ENCODE measurements at places on chromosomes 2 and 18.
A peak's percentile ranks its signal among the peaks of the same experiment; 100 is the strongest.

DNA sequence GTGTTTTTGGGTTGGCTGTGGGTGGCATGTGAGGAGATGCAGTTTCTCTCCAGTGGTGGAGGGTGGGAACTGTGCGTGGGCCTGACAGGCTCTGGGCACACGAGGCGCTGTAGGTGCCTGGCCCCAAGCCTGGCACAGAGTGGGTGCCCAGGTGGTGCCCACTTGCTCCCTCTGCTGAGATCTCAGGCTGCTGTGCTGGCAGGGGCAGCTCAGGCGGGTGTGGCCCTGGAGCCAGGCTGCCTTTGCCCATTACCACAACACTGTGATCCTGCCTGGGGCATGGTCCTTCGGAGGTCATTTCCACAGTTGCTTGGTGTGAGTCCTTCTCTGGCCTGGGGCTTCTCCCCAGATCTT is 20.4 kb downstream of the TSHZ1 start:
- DNase-seq = no peak

DNA sequence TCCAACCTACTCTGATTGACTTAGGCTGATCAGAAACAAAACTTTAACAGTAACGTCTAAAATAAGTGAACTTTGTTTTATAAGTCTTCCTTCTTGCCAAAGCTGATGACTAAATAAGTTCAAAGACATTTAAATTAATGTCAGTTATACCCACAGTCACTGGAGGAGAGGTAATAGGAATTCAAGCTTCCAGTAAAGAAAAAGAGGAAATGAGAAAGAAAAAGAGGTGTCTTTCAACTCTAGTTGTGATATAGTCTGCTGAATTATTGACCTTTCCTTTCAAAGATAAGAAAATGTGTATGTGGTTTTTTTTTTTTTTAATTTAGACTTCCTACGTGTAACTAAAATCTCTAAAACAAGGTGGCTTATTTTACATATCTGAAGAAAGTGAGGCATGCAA is 191.5 kb downstream of the SLC8A1 start:
- no peak for DNase-seq

- DNase-seq = no peak
These were observed 134.4 kb upstream of the ST6GAL2 start for GRCh38 chr2:107020392-107020791.

GRCh38 chr2:224278531-224278930 is 123.4 kb downstream of the FAM124B start:
- no peak for DNase-seq

- no peak for DNase-seq
These were observed 1.7 kb upstream of the GMPPA start for GRCh38 chr2:219496825-219497494.

DNA sequence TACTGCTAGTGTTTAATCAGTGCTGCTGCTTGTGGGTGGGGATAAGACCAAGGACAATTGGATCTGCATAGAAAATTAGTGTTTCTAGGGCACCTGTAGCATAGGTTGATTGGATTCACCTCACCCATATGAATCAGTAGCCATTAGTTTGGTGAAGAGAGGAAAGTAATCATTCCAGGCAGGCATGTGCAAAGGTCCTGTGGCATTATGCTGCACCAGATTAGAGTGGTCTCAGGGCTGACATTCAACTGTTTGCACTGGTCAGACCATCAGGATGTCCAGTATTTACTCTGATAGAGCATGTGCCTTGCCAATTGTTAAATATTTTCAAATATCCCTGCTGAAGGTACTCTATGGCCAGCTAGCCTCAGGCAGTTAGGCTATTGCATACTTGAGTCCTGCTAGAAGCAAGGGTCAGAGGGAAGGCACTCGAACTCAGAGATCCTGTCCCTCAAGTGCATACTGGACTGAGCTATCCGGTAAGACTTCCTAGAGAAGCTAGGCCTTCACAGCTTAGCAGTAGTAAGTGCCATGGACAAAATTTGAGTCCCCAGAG is 64.7 kb downstream of the SKA1 start:
- DNase-seq = no peak

GRCh38 chr2:190563109-190563508 is 28.6 kb upstream of the NEMP2 start:
- no peak for DNase-seq

DNA sequence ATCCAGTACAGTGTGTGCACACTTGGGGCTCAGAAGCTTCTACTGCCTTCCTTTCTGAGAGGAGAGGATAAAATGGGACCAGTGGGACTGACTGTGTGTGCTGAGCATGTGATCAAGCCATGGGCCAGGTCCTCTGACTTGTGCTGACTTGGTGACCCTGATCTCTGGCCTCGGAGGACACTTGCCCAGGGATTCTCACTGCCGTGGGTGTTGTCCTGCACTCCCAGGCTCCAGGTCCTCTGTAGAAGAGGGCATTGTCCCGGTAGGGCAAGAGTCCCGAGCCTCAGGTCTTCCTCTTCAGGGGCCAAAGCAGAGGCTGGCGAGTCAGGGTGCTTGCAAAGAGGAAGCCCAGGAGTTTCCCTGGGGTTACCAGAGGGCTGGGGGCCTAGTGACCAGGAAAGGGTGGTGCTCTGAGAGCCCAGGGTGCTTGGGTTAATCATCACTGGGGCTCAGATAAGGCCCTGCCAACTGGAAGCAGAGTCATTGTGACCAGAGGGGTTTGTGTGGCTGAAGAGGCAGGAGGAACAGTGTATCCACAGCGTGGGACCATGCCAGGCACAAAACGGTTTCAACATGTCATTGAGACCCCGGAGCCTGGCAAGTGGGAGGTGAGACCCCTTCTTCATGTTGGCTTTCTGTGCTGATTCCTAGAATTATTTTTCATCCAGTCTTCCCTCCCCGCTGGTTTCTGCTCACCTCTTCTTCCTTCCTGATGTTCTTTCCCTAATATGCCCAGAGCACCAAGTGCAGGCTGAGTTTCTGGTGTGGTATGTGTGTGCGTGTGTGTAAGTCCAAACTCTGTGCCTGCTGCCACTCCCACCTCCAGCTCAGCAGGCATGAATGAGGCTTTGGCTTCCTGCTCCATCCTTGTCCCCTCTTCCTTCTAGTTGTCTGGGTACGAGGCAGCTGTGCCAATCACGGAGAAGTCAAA is at the start of gene GCKR:
TSS of gene GCKR (plus strand) at position 483 of the 931 bp plus-strand sequence. CDS start at position 549, 66 bp downstream.
- DNase-seq = no peak

GRCh38 chr2:190365499-190366204 is 22.3 kb downstream of the INPP1 start:
- DNase-seq = no peak

- peak; percentile 31 for DNase-seq
These were observed 19.4 kb upstream of the RNF138 start for GRCh38 chr18:32072321-32072720.

DNA sequence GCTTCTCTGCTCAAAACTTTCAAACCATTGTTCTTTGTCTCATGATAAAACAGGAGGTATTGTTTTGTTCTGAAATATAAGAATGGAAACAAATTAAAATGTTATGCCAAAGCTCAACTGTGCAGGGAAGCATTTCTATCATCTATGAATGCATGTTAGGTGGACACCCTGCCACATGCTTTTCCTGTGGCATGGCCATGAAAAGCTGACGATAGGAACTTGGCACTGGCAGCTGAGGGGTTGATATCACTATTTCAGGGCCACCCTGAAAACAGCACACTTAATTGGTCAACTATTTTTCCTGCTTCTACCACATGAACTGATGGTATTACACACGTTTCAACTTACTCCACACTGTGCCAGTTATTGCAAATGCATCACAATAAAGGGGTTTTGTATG is 157.3 kb downstream of the MREG start:
- DNase-seq = no peak

DNA sequence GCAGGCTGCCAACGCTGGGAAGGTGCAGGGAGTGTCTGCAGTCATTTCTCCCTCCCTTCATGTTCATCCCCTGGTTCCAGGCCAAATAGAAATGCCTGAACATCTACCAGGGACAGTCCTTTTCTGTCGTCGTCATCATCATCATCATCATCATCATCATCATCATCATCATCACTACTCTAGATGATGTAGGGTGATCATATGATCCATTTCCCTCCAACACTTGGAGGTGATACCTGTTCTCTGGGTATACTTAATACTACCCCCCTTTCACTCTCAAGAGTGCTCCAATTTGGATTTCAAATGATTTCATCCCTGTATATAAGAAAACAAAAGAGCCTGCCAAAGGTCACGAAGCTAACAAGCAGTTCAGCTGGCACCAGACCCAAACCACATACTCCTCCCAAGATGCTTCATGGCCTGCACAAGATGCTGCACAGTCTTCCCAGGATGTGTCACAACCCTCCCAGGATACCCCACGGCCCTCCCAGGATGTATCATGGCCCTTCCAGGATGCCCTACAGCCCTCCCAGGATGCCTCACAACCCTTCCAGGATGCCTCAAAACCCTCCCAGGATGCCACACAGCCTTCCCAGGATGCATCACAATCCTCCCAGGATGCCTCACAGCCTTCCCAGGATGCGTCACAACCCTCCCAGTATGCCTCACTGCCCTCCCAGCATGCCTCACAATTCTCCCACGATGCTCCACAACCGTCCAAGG is 257.9 kb downstream of the DYSF start:
- DNase-seq = no peak

- DNase-seq = no peak
These were observed 932.6 kb downstream of the SOCS6 start for GRCh38 chr18:71221405-71221804.

DNA sequence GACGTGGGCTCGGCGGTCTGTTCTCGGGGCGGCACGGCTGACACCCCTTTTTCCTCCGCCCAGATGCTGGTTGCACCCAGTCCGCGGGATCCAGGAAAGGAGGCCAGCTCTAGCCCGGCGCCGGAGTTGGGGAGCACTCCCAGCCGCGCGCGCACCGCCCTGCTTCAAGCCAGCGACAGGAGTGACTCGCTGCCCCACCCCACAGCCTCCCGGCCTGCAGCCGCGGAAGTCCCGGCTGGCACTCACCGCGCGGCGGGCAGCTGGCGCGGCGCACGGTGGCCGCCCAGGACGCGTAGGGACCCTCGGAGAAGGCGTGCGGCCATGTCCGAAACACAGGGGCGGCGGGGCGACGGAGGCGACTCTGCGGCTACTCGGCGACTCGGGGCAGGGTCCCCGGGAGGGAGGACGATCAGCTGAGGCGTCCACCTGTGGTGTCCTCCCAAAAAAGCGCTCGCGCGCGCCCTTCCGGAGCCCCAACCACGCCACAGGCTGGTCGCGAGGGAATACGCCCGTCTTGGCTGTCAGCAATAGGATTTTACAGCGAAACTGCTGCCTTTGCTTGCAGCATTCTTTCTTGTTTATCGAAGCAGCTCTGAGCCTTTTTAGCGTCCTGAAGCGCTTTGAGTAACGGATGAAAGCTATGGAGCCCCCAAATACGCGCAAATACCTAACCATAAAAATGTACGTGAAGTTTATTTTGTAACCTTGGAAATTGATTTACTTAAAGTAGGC is at the start of gene ACADL:
TSS of gene ACADL (minus strand) at position 507 of the 732 bp plus-strand sequence. CDS start at position 323, 184 bp downstream.
- peak; percentile 35 for DNase-seq

DNA sequence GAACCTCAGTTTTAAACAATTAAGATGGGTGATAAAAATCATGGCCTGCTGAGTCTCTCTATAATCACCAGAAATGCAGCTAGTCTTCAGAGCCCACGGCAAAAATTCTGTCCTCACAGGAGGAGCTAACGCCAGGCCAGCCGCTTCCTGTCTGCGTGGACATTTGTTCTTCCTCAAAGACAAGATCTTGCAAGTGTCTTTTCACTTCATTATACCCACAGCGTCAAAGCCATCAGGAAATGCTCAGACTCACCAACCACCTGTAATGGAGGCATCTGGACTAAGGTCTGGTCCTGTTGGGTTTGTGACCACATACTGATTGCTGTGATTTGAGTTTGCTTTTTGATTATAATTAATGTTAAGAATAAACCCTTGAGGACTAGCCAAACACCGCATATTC is 473.8 kb upstream of the MC4R start:
- DNase-seq = no peak

GRCh38 chr2:21498016-21498415 is 374.2 kb downstream of the TDRD15 start:
- DNase-seq = no peak

DNA sequence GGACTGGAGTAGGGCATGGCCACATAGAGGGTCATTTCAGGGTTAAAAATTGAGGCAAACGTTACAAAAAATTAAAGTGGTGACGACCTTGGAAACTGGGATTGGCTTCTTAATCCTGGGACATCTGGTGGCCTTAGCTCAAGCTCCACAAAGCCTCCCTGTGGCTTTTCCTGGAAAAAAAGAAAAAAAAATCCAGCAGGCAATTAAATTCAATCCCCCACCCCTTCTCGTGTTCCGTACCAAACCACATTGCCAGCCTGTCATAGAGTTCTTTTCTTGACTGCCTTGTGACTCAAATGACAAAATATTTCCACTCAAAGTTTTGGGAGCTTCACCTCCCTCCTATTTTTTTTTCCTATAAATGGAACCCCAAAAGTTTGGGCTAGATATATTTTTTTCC is 195.6 kb downstream of the HRH4 start:
- DNase-seq = no peak

DNA sequence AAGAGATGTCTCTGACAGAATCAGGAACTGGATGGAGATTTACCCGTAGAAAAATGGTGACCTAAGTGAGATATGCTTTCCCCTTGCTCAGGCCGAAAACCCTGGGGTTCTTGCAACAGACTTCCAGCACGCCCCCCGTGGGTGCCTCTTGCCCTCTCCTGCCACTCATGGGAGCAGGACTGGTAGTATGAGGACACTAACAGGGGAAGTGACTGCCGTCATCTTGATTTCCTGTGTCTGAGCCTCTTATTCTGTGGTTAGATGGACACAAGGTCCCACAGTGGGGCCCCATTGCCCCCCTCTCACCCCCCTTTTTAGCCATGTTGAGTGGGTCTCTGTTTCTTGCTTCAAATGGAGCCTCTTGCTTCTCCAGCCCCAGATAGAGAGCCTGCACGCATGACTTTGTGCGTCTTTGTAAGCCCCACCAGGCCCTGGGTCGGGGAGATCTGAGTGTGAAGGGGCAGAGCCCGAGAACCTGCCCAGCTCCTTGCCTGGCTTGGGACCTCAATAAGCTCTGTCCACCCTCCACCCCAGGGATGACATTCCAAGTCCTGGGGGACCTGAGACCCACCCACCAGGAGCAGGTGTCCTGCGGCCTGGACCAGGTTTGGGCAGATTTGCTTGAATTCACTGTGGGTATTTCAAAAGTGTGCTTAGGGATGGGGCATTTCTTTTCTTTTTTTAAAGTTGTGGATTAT is 12.6 kb downstream of the GNLY start:
- DNase-seq = no peak

DNA sequence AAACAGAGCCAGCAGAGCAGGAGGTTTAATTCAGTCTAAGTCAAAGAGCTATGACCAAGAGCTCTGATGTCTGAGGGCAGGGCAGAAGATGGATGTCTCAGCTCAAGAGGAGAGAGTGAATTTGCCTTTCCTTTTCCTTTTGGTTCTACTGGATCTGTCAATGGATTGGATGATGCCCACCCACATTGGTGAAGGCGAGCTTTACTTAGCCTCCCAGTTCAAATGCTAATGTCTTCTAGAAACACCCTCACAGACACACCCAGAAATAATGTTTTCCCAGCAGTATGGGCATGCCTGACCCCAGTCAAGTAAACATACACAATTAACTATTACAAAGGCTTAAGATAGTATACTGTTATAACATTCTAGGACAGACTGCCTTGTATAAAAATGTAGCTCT is 236.3 kb upstream of the NRXN1 start:
- DNase-seq = no peak

Measured in GM20000 (cell line).